Activated CD4-positive, CD25-positive, alpha-beta regulatory T cell (primary cell): ENCODE measurements at places on chromosomes 7 and 10.
A peak's percentile ranks its signal among the peaks of the same experiment; 100 is the strongest.

GRCh38 chr7:3739983-3740382 lies 438.9 kb downstream of the SDK1 start:
- DNase-seq = no peak

DNA sequence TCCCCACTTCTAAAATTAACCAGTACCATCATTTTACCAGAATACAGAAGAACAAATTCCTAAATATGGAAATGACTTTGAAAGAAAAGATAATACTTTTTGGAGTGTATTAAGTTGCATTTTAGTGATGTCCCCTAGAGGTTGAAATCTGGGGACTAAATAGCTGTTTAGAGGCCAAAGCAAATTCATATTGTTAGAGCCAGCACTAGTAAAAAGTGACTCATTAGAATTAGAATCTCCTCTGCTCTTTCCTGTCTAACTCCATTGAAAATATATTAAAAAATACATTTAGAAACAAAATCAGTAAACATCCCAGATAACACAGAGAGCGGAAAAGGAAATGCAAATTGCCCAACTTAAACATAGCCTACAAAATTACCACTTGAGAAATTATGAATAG lies 1189.6 kb upstream of the C7orf33 start:
- no peak for DNase-seq

- no peak for DNase-seq
These were observed 74.3 kb downstream of the SAMD9 start for GRCh38 chr7:93043385-93043985.

DNA sequence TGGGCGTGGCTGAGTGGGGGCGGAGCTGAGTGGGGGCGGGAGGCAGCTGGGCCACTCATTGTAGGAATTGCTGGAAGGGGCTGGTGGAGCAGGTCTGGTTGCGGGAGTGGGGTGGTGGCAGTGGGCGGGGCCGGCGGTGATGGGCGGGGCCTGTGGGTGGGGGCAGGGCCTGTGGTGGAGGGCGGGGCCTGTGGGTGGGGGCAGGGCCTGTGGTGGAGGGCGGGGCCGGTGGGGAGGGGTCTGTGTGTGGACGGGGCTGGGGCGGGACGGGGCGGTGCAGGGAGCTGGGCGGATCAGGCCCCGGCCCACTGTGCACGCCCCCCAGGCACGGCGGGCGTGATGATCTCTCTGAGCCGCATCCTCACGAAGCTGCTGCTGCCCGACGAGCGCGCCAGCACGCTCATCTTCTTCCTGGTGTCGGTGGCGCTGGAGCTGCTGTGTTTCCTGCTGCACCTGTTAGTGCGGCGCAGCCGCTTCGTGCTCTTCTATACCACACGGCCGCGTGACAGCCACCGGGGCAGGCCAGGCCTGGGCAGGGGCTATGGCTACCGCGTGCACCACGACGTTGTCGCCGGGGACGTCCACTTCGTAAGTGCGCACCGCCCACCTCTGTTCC lies 14.0 kb downstream of the SLC29A4 start:
- DNase-seq = peak; percentile 49

DNA sequence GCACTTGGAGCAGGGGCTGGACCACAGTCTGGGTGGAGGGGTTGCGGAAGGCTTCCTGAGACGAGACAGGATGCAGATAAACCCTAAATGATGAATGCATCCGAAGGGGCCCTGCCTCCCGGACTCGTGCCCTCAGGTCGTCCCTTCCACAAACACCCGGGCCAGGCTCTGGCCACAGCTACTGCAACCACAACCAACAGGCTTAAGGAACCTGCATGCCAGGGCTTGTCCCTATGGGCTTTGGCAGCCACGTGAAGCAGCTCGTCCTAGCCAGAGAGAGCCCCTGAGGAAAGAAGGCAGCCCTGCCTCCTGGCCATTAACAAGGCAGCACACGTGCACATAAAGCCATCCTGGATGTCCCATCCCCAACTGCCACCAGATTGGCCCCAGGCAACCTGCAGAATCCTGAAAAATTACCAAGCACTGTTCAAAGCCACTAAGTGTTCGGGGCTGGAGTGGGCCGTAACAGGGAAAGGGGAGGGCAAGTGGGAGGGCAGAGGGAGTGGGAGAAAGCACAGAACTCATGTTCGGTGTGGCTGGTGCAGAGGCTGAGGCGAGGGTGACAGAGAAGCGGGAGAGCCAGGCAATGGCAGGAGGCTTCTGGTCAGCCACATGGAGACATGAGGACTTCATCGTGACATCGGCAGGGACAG lies 62.7 kb downstream of the MAD1L1 start:
- no peak for DNase-seq

GRCh38 chr10:91048380-91048779 lies 127.5 kb upstream of the ANKRD1 start:
- DNase-seq = no peak

GRCh38 chr10:4215963-4216575 lies 431.1 kb upstream of the KLF6 start:
- DNase-seq = no peak

GRCh38 chr10:88764110-88764509 lies 4.3 kb downstream of the LIPN start:
- DNase-seq = no peak

DNA sequence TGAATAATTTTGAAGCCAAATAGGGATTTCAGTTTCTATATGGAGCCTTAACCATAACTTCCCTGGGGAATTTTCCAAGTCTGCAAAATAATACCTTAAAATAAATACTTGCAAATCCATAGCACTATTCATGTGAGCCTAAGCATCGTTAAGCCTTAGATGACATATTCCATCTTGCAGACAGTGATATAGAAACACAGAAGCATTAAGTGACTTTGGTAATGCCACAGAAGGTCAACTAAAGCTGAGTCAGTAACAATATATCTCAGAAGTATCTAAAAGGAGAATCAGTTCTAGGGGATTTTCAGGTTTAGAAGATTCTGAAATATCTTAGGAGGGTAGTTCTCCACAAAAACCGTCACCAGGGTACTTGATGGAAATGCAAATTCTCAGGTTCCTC lies 163.4 kb upstream of the COL1A2 start:
- DNase-seq = no peak

- DNase-seq = no peak
These were observed 49.8 kb downstream of the PLCE1 start for GRCh38 chr10:94043431-94043990.

- peak; percentile 4 for DNase-seq
These were observed 103.9 kb downstream of the CUBN start for GRCh38 chr10:17025444-17026295.

DNA sequence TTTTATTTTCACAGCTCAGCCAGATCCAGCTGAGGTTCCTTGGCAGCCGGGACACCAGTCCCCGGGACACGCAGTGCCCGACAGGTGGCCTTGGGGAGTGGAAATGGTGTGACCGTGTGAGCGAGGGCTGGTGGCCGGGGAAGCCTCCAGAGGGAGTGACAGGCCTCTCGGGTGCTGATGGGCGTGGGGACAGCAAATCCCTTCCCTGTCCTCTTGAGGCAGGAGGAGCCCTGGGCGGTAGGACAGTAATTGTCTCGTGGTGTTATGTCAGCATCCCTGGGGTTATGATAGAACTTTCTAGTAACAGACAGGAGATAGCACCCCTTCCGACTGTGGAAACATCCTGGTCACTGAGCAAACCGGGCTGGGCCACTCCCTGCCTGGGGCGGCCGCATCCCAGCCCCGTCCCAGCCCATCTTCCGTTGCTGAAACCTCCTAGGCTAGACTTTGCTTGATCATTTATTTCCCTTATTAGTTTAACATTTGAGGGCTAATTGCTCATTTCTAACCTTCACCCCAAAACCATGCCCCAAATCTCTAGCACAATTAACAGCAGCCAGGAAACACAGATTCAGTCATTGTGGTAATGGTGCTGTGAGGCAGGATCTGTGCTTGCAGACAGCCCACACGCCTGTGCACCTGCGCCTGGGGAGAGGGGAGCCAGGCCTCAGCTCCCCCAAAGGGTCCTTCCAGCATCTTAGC lies 63.3 kb downstream of the ELFN1 start:
- no peak for DNase-seq

- DNase-seq = no peak
These were observed 127.5 kb downstream of the ABCA13 start for GRCh38 chr7:48298779-48299178.

- no peak for DNase-seq
These were observed 340.9 kb downstream of the GFRA1 start for GRCh38 chr10:115932099-115932498.

- no peak for DNase-seq
These were observed 324.1 kb downstream of the LRMDA start for GRCh38 chr10:75755528-75755927.

- no peak for DNase-seq
These were observed 143.3 kb downstream of the ANK3 start for GRCh38 chr10:60246382-60246781.

GRCh38 chr10:91977491-91977890 lies 53.9 kb downstream of the BTAF1 start:
- no peak for DNase-seq

- no peak for DNase-seq
These were observed 20.0 kb downstream of the GLI3 start for GRCh38 chr7:42217053-42217452.

DNA sequence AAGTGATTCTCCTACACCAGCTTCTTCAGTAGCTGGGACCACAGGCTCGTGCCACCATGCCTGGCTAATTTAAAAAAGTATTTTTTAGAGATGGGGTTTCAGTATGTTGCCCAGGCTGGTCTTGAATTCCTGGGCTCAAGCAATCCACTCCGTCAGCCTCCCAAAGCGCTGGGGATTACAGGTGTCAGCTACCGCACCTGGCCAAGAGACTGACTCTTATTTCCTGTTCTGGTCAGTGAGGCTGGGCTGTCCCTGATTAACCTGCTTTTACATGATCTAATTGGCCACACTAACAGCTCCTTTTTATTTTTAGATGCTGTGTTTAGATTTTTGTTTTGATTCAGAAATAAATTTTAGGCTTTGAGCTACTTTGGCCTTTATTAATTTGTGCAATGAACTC lies 203.9 kb downstream of the NXPH1 start:
- DNase-seq = no peak

DNA sequence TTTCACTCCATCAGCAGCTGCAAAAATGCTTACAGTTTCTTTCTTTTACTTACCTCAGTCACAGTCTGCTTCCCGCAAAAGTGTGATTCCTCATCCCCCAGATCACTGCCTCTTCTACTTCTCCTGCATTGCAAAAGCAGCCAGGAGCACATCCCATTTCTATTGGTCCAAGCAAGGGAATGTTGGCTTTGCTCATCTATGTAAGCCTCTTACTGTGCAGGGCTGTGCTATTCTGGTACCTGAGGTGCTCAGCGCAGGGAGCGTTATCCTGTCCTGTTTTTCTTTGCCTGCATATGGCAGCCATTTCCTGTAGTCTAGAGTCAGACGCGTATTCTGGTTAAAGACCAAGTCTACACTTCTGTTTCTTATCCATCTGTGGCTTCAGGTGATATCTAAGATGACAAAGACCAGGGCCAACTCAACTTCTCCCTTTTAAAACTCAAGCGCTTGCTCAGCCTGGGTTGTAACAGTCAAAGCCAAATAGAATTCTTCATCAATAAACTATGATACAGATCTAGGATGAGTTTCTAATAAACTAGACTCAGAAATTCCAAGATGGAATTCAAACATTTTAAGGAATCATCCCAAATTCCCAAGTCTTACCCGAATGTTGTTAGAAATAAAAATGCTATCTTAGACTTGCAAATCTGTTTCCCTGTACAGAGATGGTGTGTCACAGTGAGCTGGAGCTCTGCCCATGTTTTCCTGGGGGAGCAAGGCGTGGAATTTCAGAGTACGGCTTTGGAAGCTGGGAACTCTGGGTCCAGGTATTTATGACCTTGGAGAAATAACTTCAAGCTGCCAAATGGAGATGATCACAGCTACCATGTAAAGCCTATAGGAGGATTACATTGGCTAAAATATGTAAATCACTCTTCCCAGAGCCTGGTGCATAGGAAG lies 6.1 kb upstream of the RBM17 start:
- DNase-seq = no peak
